A375 (cell line): ENCODE measurements at places on chromosomes 13 and 19. TPM values are rescaled to one million over a fixed set of nuclear protein-coding genes. Genes with fewer than 3 reads are reported as not detected.

ANKLE1 gene
- 5.1 and 6.9 TPM in 2 replicates for total RNA-seq

NEK5 gene
- total RNA-seq: 0.16 TPM in 1 of 2 replicates, not detected in the other

HSD17B14 gene
- total RNA-seq: 0.45 TPM in 1 of 2 replicates, not detected in the other

APBA3 gene
- 16.6 and 26.4 TPM in 2 replicates for total RNA-seq

PNPLA6 gene
- 107 TPM in 2 replicates for total RNA-seq

GRWD1 gene
- 79.1 and 89.2 TPM in 2 replicates for total RNA-seq

RDH8 gene
- not detected in 2 replicates for total RNA-seq
